ENCODE measurements at places on chromosomes 3 and 15.

- peaks cover 10% of the 10 kb centered on the region for H3K4me1 ChIP-seq
- DNase-seq, result no peak
- peaks cover 13% of the 10 kb centered on the region for H3K27me3 ChIP-seq
- H3K36me3 ChIP-seq, result no peaks in the 10 kb centered on the region
Measured at GRCh38 chr15:75720787-75721479, 8.3 kb upstream of the CSPG4 start.

- H3K4me1 ChIP-seq, result peaks cover 3% of the 10 kb centered on the region
- H3K27me3 ChIP-seq, result peaks cover 1% of the 10 kb centered on the region
- DNase-seq, result no peak
- no peak overlapping the region for H3K27ac ChIP-seq
- H3K36me3 ChIP-seq, result no peaks in the 10 kb centered on the region
Measured at GRCh38 chr3:156233876-156234275, 113.5 kb downstream of the KCNAB1 start.

- H3K36me3 ChIP-seq, result no peaks in the 10 kb centered on the region
- no peaks in the 10 kb centered on the region for H3K27me3 ChIP-seq
- no peak for DNase-seq
- H3K27ac ChIP-seq, result no peak overlapping the region
- H3K4me3 ChIP-seq, result no peak overlapping the region
Measured at GRCh38 chr3:24687671-24688070, 193.0 kb upstream of the THRB start.

DNA sequence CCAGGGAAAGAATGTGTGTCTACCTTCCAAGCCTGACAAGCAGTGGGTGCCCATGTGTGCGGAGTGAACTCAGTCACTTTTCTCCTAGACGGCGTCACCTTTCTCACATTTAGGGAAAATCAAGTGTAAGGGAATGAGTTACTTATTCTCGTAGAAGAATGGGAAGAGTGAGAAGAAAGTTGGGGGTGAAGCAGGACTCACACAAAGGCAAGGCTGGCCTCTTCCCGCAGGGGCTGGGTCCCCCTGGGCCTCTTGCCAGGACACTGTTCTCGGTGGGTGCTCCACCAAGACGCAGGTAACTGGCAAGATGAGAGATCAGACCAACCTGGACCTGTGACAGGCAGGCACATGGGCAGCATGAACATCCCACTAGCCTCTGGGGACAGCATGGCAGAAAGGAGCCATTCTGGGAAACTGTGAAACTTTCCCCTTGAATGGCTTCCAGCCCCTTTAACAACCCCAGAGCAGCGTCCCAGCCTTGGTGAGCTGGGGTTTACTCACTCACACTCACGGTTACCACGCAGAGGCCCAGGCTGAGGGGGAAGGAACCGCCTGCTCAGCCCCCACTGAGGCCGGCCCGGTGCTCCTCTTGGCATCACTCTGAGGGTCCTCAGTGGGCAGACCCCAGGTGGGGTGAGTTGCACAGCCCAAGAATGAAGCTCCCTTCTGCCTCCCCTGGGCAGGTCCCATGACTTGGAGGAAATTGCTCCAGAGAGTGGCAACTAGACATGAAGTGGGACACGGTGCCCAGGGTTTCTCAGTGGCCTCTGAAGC is 15.0 kb upstream of the SRP14 start:
- H3K4me3 ChIP-seq, result peak overlapping the region; percentile 5
- peaks cover 2% of the 10 kb centered on the region for H3K27me3 ChIP-seq

- DNase-seq, result no peak
- peaks cover 2% of the 10 kb centered on the region for H3K27me3 ChIP-seq
- H3K4me1 ChIP-seq, result peaks cover 7% of the 10 kb centered on the region
- no peak overlapping the region for H3K4me3 ChIP-seq
Measured at GRCh38 chr3:197266331-197266730, 32.1 kb downstream of the DLG1 start.

DNA sequence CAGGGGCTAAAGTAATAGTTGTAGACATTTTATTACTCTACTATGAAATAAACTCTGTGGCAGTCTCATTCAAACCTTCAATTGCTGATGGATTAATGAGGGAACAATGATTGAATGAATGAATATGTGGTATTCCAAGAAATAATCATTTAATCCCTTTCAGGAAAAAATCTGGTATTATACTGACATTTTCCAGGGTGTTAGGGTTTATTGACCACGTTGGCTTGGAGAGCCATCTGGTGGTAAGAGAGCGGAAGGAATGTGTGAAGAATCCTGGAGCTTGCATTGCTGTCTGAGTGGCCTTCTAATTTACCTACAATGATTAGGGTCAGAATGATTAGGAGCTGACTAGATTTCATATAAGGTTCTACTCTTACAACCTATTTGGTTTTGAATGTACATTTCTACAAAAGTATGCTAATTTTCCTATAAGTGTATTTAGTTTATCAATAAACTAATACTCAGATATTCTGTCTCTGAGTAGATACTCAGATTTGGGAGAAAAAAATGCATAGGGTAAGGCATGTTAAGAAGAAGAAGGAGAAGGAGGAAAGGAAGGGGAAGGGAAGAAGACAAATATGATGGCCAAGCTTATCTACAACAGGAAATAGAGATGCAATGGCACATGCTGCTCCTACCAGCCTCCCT is 249.9 kb downstream of the ROBO1 start:
- H3K4me1 ChIP-seq, result peaks cover 13% of the 10 kb centered on the region
- H3K27me3 ChIP-seq, result no peaks in the 10 kb centered on the region
- DNase-seq, result peak; percentile 39
- H3K36me3 ChIP-seq, result no peaks in the 10 kb centered on the region
- H3K4me3 ChIP-seq, result no peak overlapping the region

- peaks cover 6% of the 10 kb centered on the region for H3K36me3 ChIP-seq
- DNase-seq, result no peak
- H3K27me3 ChIP-seq, result no peaks in the 10 kb centered on the region
- peaks cover 2% of the 10 kb centered on the region for H3K4me1 ChIP-seq
- no peak overlapping the region for H3K27ac ChIP-seq
- no peak overlapping the region for H3K4me3 ChIP-seq
Measured at GRCh38 chr3:194446754-194447153, 40.0 kb downstream of the ATP13A3 start.

GRCh38 chr3:168545591-168545990 is 449.9 kb upstream of the GOLIM4 start:
- peak overlapping the region; percentile 39 for H3K27ac ChIP-seq
- no peaks in the 10 kb centered on the region for H3K4me1 ChIP-seq
- DNase-seq, result no peak
- no peaks in the 10 kb centered on the region for H3K36me3 ChIP-seq
- H3K27me3 ChIP-seq, result no peaks in the 10 kb centered on the region

DNA sequence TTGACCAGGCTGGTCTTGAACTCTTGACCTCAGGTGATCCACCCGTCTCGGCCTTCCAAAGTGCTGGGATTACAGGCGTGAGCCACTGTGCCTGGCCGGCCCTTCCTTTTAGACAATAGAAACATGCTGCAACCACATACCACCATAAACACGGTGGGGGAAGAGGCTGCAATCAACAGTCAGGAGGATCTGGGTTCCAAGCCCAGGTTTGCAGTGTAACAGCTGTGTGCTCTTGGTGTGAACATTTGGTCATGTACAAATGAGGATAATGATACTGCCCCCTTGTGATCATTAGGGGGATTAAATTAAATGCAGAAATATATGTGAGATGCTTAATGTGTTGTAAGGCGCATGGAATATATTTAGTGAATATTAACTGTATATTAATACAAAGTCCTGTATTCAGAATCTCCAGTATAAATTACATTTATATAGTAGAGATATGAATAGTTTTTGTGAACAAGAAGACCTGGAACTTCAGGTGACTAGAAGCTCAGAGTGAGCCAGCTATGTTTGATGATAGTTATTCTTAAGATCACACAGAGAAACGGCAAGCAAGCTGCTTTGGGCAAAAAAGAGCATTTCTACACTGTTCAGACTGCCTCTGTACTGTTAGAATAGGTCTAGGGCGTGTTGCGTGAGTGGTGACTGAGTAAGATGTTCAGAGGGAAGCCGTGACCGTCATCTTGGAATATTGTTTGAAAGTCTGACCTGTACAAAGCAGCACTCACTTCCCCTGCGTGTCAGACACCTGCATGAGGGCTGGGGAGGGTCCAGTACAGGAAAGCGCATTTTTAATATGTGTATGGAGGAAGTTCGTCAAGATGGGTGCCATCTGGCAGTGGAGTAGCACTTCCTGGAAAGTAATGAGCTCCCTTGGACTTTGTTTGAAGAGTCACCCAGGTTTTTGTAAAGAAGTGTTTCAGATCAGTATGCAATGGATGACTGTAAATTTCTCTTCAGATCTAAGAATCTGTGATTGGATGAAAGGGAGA is 125.8 kb downstream of the PGPEP1L start:
- no peak overlapping the region for H3K4me3 ChIP-seq
- peak; percentile 8 for DNase-seq
- peaks cover 24% of the 10 kb centered on the region for H3K4me1 ChIP-seq
- peak overlapping the region; percentile 67 for H3K27ac ChIP-seq
- H3K36me3 ChIP-seq, result no peaks in the 10 kb centered on the region

- no peaks in the 10 kb centered on the region for H3K27me3 ChIP-seq
- H3K36me3 ChIP-seq, result no peaks in the 10 kb centered on the region
- H3K4me3 ChIP-seq, result no peak overlapping the region
Measured at GRCh38 chr3:87006844-87007439, 16.0 kb upstream of the VGLL3 start.

GRCh38 chr3:100798012-100798411 is 88.7 kb downstream of the TFG start:
- DNase-seq, result no peak
- no peak overlapping the region for H3K4me3 ChIP-seq
- peaks cover 6% of the 10 kb centered on the region for H3K4me1 ChIP-seq
- no peak overlapping the region for H3K27ac ChIP-seq
- H3K36me3 ChIP-seq, result no peaks in the 10 kb centered on the region
- peaks cover 2% of the 10 kb centered on the region for H3K27me3 ChIP-seq

DNA sequence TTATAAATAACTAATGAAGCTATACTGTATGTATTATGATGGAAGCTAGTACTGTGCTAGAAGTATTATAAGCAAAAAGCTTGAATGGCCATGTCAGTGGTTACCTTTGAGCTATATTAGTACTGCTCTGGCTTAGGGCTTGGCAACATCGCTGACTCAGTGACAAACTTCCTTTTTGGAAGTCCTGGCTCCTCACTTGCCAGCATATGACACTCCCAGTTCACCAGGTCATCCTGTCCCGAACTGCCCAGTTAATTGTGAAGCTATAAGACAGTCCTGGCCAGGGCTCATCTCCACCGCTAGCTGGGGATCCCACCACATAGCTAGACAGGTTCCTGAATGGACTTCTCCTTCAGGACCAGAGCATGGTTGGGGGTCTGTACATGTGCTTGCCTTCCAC is 31.9 kb downstream of the RAB8B start:
- H3K36me3 ChIP-seq, result peaks cover 2% of the 10 kb centered on the region
- DNase-seq, result no peak
- peaks cover 26% of the 10 kb centered on the region for H3K4me1 ChIP-seq
- no peak overlapping the region for H3K4me3 ChIP-seq

DNA sequence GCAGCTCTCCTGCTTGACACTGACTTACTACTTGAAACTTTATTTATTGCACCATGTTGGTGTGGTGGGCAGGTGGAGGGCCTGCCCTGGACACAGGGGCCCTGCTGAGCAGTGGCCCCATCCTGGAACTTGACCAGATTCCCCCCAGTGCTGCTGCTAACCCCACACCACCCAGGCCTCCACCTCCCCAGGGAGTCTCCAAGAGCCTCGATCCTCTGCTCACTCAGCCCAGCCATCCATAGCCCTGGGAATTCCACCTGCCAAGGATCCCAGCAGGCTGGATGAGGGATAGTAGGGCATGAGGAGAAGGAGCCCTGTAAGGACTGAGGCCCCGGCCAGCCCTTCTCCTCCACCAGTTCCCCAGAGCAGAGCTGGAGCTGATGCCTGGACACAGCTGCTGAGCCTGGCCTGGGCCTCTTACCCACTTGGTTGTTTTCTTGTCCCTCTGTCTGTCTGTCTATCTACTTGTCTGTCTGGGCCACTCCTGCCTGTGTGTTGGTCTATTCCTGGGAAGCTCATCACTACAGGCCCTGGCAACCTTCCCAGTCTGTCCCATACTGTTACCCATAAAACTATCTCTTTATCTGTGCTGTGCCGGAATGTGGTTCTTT is 2.8 kb downstream of the CHAC1 start:
- H3K27me3 ChIP-seq, result peaks cover 13% of the 10 kb centered on the region
- DNase-seq, result no peak
- peaks cover 16% of the 10 kb centered on the region for H3K36me3 ChIP-seq
- no peak overlapping the region for H3K4me3 ChIP-seq
- peaks cover 34% of the 10 kb centered on the region for H3K4me1 ChIP-seq

- H3K4me1 ChIP-seq, result peaks cover 10% of the 10 kb centered on the region
- H3K27ac ChIP-seq, result no peak overlapping the region
Measured at GRCh38 chr3:197337656-197338055, 39.2 kb upstream of the DLG1 start.

GRCh38 chr15:58566029-58566428 is 134.2 kb downstream of the LIPC start:
- peaks cover 6% of the 10 kb centered on the region for H3K27me3 ChIP-seq
- H3K4me1 ChIP-seq, result peaks cover 2% of the 10 kb centered on the region
- no peak overlapping the region for H3K4me3 ChIP-seq
- no peaks in the 10 kb centered on the region for H3K36me3 ChIP-seq

GRCh38 chr3:171110715-171111114 is 84.2 kb upstream of the SLC2A2 start:
- H3K27ac ChIP-seq, result no peak overlapping the region
- H3K4me1 ChIP-seq, result no peaks in the 10 kb centered on the region
- H3K27me3 ChIP-seq, result no peaks in the 10 kb centered on the region
- H3K4me3 ChIP-seq, result no peak overlapping the region
- no peak for DNase-seq

GRCh38 chr3:124800076-124800475 is 69.8 kb downstream of the UMPS start:
- no peak overlapping the region for H3K4me3 ChIP-seq
- DNase-seq, result no peak
- H3K36me3 ChIP-seq, result peaks cover 10% of the 10 kb centered on the region
- peaks cover 5% of the 10 kb centered on the region for H3K4me1 ChIP-seq

DNA sequence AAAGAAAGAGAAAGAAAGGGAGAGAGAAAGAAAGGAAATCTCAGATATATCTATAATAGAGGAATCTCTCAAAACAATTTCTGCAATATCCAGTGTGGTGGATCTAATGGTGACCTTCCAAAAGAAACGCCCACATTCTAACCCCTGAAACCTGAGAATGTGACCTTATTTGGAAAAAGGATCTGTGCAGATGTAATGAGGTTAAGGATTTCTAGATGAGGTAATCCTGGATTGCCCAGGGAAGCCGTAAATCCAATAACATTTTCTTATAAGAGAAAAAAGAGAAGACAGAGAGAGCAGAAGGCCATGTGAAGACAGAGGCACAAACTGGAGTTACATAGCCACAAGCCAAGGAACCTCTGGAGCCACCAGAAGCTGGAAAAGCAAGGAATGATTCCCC is 307.6 kb downstream of the ZBTB20 start:
- H3K27ac ChIP-seq, result no peak overlapping the region
- no peaks in the 10 kb centered on the region for H3K27me3 ChIP-seq
- H3K4me1 ChIP-seq, result no peaks in the 10 kb centered on the region
- H3K4me3 ChIP-seq, result no peak overlapping the region

- peaks cover 5% of the 10 kb centered on the region for H3K36me3 ChIP-seq
- no peak overlapping the region for H3K27ac ChIP-seq
- H3K4me3 ChIP-seq, result no peak overlapping the region
Measured at GRCh38 chr3:15647611-15648167, 46.1 kb downstream of the BTD start.

- DNase-seq, result no peak
- no peak overlapping the region for H3K27ac ChIP-seq
- H3K36me3 ChIP-seq, result peaks cover 16% of the 10 kb centered on the region
- no peak overlapping the region for H3K4me3 ChIP-seq
- H3K27me3 ChIP-seq, result peaks cover 1% of the 10 kb centered on the region
Measured at GRCh38 chr3:43503067-43503728, 118.6 kb downstream of the ANO10 start.

All from endothelial cell (in vitro differentiated cells).